ENCODE measurements at places on chromosomes 11 and 22.
A peak's percentile ranks its signal among the peaks of the same experiment; 100 is the strongest.

DNA sequence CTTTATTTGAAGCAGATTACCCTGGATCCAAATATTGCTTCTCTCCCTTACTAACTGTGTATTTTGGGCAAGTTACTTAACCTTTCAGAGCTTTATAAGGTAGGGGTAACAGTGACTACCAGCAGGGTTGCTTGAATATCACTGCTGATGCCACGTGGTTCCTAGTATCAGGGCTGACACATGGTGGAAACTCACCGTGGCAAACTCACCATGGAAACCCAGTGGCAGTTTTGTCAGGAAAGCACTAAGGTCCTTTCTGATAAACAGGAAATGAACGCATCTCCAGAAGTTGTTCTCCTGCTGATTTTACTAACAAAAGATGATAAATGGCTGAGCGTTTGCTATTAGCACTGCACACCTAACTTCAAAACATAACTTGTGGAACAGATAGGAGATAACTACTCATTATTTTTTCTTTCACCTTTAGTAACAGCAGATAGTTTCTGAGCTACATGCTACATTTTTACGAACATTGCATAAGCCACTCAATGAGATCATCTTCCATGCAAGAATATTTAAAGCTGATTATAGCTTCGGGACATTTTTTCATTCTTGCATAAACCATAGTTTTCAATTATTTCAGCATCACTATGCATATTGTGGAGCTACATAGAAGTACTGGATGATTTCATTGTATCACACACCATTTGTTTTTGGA is 59.7 kb upstream of the RAG2 start:
- no peak for DNase-seq

DNA sequence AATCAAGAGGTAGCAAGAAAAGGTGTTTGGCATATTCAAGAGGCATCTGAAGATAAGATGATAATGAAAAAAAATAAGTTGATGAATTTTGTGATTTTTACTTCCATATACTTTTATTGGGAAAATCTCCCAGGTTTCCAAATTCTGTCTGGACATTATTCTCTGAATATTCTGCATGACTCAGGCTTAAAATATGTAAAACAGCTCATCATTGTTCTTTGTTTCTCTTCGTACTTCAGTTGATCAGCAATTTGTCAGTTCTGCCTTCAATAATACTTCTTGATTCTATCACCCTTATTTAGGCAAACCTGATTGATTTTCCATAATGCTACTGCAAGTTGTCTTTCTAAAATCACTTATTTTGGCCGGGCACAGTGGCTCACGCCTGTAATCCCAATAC is 30.2 kb downstream of the GTF2H1 start:
- DNase-seq: peak; percentile 28

GRCh38 chr11:76185931-76186401 is 20.3 kb downstream of the WNT11 start:
- no peak for DNase-seq

GRCh38 chr22:48607901-48608662 is 1219.6 kb downstream of the BRD1 start:
- DNase-seq: no peak

DNA sequence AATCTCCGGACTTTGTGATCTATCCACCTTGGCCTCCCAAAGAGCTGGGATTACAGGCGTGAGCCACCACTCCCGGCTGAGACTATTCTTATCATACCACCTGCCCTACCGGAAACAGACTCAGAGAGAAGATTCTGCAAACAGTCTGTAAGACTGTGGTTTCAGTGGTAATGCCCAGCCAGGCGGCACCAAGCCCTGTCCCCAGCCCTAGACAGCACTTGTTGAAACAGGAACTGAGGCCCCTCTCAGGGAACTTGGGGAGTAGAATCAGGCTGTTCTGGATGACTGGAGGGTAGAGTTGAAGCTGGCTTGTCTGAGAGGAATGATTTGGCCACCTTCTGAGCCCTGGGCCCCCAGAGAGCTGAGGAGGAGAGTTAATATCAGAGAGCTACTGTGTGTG is 1.3 kb upstream of the INSC start:
- no peak for DNase-seq

Data from RKO (cell line).